ENCODE measurements at places on chromosomes 1 and 21.

- DNase-seq, result no peak
Measured at GRCh38 chr1:236181059-236181458, 38.7 kb downstream of the GPR137B start.

DNA sequence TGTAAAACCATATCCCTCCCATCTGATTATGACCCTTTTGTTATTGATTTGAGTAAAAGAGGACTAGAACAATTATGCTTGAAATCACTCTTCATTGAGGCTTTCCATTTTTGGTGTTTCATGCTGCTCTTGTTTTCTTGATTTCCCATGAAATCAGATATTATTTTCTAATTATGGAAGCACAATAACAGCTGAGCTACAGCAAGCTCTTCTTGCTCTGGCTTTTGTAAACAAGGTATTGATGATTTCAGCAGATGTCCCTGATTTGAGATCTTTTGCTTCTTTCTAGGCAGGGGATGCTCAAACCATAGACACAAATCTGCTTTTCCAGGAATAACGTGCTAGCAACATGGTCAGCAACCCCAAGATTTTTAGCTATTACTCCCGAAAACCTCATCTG lies 607.8 kb downstream of the NCAM2 start:
- no peak for DNase-seq

DNA sequence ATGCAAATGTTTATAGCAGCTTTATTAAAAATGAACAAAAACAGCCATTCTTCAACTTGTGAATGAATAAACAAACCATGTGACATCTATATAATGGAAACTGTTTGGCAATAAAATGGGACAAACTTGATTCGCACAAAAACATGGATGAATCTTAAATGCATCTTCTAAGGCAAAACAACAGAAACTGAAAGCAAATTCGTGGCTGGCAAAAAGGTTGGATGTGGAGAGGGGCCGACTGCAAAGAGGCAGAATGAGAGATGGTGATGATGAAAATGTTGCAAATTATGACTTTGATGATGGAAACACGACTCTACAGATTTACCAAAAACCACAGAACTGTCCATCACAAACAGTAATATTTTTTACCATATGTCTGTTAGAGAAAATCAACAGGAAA lies 327.0 kb upstream of the NR5A2 start:
- DNase-seq, result no peak

- no peak for DNase-seq
Measured at GRCh38 chr1:65109487-65109886, 38.5 kb upstream of the AK4 start.

DNA sequence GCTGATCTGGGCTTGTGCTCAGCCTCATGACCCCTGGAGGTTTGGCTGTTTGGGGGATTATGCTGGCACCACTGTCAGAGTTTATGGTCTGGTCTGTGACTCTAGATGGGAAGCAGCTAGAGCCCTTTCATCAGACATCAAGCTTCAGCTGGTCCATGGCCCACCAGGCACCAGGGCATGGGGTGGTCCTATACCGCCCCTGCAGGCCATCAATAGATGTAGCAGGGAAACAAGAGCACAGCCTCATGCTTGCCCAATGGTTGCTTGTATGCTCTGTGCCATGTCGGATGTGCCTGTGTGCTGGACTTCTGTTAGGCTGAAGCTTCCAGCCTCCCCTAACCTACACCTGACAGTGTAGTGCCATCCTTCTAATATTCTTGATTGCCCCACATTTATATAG lies 71.1 kb upstream of the CD34 start:
- no peak for DNase-seq

GRCh38 chr1:85602571-85602970 lies 22.0 kb downstream of the CCN1 start:
- DNase-seq, result no peak

DNA sequence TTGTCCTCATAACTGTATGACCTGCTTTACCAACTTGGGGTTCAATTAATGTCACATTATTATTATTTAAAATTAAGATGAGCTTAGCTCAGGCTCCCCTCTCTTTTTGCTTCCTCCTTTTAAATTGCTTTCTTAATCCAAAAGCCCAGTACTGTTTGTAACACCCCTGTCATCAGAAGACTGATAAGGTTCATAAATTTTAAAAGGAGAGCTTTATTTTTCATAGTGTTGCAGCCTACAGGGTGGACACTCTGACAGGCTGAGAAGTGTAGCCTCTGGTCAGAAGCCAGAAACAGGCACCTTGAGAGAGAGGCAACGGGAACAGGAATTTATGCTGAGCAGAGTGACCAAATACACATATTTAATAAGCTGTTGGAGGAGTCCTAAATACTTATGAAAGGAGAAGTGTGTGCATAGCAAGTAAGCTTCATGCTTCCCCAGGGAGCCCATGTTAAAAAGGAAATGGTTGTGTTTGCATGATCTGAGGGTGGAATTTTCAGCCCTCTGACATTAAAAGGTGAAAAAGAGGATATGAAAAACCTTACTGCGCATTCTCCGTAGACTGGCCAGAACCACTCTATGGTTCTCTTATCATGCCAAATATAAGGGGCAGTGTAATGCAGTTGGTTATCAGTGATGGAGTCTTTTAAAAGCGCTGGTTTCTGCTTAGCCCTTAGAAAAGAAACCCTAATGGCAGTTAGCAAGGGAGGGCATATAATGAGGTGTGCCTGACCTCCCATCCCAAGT lies 30.5 kb upstream of the FGGY start:
- no peak for DNase-seq

- DNase-seq, result no peak
Measured at GRCh38 chr21:34987501-34988072, 61.5 kb downstream of the RUNX1 start.

DNA sequence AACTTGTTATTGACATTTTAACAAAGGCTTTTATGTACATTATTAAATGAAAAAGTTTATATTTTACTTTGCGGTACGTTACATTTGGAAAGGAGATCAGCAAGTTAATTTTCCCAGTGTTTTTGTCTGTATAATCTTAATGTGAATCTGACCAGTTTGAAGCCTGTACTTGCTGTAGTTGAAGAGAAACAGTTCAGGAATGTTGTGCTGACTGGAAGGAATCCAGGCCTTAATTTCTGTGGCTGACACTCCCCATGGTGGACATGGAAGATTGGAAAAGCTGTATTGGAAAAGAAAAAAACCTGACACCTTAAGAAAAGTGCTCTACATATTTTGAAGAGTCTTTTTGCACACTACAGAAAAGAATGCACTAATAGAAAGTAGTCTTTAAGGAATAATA lies 15.5 kb downstream of the LEPR start:
- no peak for DNase-seq

GRCh38 chr1:233635765-233636502 lies 22.0 kb downstream of the KCNK1 start:
- no peak for DNase-seq

- DNase-seq, result no peak
Measured at GRCh38 chr1:222791006-222791710, 23.7 kb upstream of the DISP1 start.

Data from activated CD4-positive, alpha-beta T cell treated with anti-CD3 and anti-CD28 coated beads for 1 hour (primary cell).